ENCODE measurements at places on chromosomes 12 and 14.

DNA sequence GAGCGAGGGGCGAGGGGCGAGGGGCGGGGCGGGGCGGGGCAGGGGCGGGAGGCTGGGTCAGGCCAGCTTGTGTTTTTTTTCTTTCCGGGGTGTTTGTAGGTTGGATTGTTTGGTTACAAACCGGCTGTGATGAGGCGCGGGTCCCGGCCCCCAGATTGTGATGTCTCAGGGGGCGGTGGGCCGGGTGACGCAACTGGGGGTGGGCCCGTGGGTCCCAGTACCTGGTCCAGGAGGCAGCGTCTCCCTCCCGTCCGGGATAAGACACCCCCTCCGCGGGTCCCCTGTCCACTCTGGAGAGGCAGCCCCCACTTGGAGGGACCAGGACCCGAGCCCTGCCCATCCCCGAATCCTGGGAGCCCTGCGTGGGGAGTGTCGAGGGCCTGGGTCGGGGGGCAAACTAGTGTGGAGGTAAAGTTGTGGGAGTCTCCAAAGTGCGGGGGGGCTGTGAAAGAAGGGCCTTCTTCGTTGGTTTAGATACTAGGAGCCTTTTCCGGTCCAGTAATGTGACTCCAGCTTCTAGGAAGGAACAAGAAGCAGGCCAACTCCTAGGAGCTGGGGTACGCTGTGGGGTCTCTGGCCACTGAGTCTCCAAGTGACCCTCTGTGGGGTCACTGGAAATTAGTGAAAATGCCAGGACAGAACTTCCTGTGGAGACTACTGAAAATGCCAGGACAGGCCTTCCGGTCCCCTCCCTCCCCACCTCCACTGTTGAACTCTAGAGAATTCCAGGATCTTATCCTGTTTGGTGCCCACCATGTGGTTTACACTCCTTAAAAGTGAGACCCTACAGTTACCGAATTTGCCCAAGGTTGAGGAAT lies 579 bp upstream of the CLMN start:
- DNase-seq: no peak

- DNase-seq: no peak
Measured at GRCh38 chr12:66314278-66314677, 12.0 kb downstream of the HELB start.

- no peak for DNase-seq
Measured at GRCh38 chr14:34766606-34767005, 52.2 kb upstream of the CFL2 start.

DNA sequence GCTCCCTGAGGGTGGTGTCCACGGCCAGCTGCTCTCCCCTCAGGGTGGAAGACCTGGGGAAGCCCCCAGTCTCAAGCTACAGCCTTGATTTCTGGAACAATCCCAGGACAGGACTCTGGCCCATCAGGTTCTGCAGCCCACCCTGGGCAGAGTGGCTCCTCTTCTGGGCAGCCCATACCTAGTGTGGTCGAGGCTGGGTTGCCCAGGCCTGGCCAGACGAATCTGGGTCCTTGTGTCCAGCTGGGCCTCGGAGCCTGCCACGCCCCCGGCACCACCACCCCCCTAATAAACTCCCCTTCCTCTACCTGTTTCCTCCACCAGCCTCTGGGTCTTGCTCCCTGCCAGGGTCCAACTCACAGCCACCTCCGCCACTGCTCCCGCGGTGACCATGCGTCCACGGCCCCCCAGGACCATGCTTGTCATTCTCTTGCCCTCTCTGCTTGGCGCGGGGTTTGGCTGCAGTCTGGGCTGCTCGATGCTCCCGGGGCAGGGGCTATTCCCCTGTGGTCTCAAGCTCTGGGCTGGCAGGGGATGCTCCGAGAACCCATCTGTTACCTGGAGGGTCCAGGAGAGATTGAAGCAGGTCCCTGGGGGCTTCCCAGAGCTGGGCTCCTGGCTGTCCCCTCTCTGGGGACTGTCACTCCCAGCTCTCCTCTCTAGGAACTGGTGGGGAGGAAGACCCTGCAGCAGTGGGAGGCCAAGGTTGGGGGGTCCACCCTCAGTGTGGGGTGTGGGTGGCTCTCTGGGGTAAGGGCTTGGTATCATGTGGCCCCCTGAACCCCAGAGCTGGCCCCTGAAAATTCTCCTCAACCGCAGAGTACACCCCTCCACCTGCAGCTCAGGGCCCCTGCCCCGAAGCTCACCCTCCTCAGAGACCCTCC lies 8.7 kb upstream of the GPR132 start:
- DNase-seq: no peak

DNA sequence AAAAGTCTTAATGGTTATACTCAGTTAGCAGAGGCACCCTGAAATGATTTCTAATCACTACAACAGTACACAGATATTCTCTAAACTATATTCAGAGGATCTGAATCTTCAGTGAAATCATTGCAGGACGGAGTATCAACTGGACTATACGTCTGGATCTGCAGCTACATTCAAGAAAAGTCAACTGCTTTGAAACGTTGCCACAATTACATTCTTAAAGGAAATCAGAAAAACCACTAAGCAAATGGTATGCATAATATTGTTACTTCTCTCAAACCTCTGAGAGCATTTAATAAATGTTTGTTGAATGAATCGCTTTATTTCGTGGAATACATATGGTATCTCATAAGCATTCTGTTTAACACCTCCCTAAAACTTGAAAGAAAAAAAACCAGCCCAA lies 67.4 kb downstream of the MED13L start:
- no peak for DNase-seq

DNA sequence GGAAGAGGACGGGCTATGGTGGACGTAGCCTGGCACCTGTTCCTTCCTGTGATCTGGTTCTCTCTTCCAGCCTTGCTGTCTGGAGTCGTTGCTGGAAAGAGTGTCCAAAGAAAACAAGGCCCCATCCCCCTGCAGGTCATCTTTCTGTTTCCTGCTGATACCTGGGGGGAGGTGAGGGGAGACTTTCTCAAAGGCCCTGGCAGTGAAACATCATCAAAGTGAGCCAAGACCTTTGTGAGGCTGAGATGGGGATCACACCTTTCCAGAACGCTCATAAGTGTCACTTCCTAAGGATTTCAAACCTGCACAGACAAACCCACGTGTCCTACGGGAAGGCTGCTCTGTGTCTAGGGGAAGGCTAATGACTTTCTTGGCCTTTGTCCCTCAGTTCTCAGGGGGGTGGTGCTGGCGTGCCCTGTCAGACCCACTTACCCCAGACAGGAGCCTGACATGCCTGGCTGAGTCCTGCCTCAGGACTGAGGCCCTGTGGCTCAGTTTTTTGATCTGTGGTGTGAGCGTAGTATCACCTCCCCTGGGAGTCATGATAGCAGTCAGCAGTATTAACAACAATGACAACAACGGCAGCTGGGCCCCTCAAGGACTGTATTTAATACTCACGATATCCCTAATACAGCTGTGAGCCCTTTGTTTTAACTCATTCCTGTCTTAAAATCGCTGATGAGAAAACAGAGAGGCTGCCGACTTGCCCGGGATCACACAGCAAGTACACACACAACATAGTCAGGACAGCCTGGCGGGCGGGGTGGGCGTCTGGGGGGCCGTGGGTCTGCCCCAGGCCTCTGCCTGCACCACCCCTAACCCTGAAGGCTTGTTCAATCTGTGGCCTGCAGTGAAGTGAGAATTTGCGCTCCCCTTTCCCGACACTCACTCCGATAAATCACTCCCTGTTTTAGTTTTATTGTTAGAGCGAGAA lies 235.2 kb downstream of the SLC41A2 start:
- no peak for DNase-seq

DNA sequence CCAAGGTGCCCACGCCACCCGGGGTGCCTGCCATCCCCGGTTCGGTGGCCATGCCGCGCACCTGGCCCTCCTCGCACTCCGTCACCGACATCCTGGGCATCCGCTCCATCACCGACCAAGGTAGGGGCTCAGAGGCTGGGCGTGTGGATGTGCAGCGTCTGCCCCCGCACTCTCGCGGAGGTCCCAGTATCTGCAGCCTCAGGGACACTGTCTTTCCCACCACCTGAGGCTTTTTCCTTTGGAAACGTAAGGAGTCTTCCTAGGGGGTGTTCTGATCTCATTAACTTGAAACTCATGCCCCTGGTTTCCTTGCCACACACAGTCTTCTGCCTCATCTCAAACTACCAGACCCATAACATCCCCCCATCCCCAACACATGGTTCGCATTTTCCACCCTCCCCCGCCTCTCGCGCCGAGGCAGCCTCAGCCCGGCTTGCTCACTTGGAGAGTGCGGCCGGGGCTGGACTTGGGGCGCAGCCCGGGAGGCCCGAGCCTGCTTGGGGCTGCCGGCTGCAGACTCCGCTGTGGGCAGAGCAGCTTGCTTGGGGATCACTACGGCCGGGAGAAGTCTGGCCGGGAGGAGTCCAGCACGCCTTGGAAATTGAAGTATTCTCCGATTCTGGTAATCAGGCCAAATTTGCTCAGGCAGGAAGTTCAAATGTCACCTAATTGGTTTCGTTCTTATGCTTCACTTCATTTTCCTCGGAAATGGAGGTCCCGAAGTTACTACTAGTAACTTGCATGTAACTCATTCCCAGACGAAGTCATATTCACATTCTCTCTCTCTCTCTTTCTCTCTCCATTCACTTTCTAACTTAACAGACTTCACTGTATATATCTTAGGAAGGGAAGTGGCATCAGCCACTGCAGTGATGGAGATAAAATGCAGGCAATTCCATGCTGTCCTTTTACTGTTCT lies 2.0 kb downstream of the PAX9 start:
- no peak for DNase-seq

GRCh38 chr14:101189962-101190560 lies 286.5 kb upstream of the RTL1 start:
- DNase-seq: no peak

- DNase-seq: no peak
Measured at GRCh38 chr12:129067491-129067890, 214.2 kb downstream of the GLT1D1 start.

DNA sequence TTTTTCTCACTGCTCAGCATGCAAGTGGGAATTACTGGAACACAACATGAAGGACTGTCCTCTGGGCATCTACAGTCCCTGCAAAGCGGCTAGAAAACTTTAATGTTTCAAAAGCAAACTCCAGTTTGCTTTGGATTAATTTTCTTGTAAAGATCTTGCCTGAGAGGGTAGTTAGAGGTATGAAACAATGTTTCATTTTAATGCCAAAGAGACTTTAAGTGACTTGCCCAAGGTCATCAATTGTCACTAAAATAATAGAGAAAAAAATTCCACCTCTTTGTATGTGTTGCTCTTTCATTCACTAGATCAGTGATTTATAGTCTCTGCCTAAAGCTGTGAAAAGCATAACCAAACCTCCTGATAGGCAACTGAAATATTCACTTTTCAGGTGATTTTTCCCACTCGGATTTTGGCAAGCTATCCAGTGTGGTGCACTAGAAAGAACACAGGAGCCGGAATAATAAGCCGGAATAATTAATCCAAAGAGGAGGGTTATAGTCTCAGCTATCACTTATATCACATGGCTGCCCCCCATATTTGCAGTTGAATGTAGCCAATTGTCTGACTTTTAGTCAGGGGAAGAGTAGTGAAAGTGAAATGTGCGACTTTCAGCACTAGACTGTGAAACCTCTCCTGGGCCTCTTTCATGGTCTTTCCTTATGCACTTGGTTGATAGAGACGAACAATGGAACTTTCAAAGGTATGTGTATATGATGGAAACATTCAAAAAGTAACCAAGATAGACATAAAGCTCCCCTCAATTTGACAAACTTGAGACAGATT lies 107.7 kb downstream of the SLC6A15 start:
- DNase-seq: no peak

- no peak for DNase-seq
Measured at GRCh38 chr12:273382-273781, 10.7 kb upstream of the SLC6A13 start.

DNA sequence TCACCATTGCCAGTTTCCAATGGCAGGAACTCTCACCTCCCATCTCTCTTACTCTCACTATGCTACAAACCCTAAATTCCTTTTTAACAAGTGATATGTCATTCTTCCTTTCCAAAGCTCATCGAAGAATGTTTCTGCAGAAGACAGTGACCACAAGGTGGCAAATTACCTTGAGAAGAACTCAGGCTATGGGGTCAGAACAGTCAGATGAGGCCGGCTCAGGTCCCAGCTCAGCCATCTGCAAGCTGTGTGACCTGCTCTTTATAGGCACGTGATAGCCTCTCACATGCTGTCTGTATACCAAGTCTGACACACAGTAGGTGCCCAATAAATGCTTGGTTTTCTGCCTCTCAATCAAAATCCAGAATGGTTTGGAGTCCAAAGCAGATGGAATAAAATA lies 80.7 kb downstream of the FOXN3 start:
- DNase-seq: no peak

DNA sequence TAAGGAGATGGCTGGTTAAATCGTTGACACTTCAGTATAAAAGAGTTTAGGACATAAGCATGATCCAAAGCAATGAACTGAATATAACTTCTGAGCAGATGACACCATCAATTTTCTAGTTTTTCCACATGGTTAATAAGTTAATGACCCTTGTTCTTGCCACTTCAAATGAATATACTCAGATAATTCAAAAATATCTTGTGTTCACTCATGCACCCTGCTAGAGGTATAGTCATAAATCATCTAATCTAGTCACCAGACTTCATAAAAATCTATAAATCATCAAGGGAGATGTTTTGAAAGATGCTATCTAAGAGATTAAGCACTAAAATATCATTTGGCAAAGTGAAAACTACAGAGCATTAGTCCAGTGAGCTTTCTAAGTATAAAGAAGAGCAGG lies 131.9 kb downstream of the MDGA2 start:
- no peak for DNase-seq

GRCh38 chr12:50187084-50187900 lies 20.1 kb upstream of the CERS5 start:
- DNase-seq: no peak

DNA sequence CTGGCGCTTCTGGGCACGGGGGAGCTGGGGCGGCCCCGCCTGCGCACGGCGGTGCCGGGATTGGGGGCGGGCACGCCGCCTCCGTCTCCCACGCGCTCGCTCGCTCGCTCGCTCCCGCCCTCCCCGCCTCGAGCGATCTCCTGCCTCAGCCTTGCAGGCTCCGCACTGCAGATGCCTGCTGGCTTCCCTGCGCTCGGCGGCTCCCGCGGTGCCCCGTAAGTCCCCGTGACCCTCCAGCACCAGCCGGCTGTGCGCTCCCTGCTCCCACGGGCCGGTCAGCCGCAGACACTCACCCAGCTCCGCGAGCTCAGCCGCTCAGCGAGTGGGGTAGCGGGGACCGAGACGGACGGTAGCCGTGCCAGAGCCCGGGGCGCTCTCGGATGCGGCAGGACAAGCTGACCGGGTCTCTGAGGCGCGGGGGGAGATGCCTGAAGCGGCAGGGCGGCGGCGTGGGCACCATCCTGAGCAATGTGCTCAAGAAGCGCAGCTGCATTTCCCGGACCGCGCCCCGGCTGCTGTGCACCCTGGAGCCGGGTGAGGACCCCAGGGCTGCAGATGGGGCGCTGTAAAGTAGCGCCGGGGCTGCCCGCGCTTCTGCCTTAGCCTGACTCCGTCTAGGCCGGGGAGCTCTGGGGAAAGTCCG lies at the start of gene TBC1D30:
Gene TBC1D30 (plus strand): TSS at position 148 of the 643 bp plus-strand sequence. CDS start 233 bp downstream, at position 381.
- DNase-seq: no peak

GRCh38 chr12:114703060-114703493 lies 19.1 kb upstream of the TBX3 start:
- no peak for DNase-seq

GRCh38 chr12:116687888-116688287 lies 50.0 kb downstream of the SPRING1 start:
- DNase-seq: no peak
